GM23248 (cell line): ENCODE measurements at places on chromosomes 11 and 22. TPM values are rescaled to one million over a fixed set of nuclear protein-coding genes. Genes with fewer than 3 reads are reported as not detected.

DNA sequence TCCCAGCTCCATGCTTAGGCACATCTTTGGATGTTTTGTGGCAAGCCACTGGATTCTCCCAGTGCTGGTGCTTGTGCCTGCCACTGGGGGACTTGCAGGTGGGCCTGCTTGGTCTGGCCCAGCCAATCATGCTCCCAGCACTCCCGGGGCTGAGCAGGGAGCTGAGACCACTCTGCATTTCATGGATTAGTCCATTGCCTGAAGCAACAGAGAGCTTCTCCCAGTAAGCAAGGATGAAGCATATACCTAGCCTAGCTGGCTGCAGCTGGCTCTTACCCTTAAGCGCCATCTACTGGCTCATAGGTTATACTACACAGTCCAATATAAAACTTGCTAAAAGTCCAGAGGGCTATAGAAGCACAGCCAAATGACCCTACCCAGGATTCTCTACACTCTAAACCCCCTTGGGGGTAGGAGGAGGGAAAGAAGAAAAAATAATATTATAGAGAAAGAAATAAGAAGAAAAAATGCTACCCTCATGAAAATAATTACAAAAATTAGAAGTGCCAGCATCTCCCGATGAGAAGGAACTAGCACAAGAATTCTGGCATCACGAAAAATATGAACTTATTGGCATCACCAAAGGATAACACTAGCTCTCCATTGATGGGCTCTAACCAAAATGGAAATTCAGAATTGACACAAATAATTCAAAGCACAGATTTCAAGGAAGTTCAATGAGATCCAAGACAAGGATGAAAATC is 275.3 kb downstream of the C11orf87 start:
- peaks cover 3% of the 10 kb centered on the region; the same call in 1 of the 2 replicates for H3K4me1 ChIP-seq
- no peaks in the 10 kb centered on the region for H3K27me3 ChIP-seq
- no peak overlapping the region for H3K4me3 ChIP-seq
- DNase-seq = peak; percentile 76
- H3K27ac ChIP-seq = peak overlapping the region; percentile 76; the same call in 1 of the 2 replicates

GRCh38 chr11:69402251-69402887 is 79.1 kb upstream of the LINC01488 start:
- H3K4me1 ChIP-seq = peaks cover 15% of the 10 kb centered on the region
- H3K27ac ChIP-seq = no peak overlapping the region
- no peak overlapping the region for H3K4me3 ChIP-seq

The CD248 gene
- total RNA-seq = 212 and 230 TPM in 2 replicates

GRCh38 chr11:98040061-98040808 is 980.5 kb upstream of the CNTN5 start:
- H3K27ac ChIP-seq = no peak overlapping the region
- no peaks in the 10 kb centered on the region for H3K27me3 ChIP-seq
- no peaks in the 10 kb centered on the region for H3K36me3 ChIP-seq
- no peak overlapping the region for H3K4me3 ChIP-seq
- DNase-seq = no peak

The TMEM184B gene
- total RNA-seq = 73.2 and 91.0 TPM in 2 replicates

The HORMAD2 gene
- not detected in 2 replicates for total RNA-seq

DNA sequence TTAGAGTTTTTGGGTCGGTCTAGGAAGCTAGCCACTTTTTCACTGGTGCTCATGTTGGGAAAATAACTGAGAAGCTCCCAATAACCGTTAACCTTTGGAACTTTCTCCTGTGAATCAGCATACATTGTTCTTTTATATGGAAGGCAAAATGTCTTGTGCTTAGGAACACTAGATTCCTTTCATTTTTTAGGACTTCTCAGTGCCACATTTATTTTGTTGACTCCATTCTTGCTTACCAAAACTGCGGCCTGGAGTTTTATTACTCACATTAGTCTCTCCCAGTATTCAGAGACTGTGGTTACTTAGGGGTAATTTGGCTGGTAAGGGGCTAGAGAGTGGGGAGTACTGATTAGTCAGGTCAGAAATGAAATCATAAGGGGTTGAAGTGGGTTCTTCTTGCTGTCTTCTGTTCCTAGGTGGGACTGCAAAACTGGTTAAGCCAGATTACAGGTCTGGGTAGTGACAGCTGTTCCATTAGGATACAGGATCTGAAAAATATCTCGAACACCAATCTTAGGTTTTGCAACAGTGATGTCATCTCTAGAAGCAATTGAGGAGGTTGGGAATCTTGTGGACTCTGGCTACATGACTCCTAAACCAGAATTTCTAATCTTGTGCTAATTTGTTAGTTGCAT is 631.4 kb upstream of the LUZP2 start:
- peak overlapping the region; percentile 64 for H3K27ac ChIP-seq
- no peak overlapping the region for H3K4me3 ChIP-seq
- peaks cover 20% of the 10 kb centered on the region for H3K4me1 ChIP-seq
- peak; percentile 59 for DNase-seq
- H3K36me3 ChIP-seq = no peaks in the 10 kb centered on the region

GRCh38 chr11:116454020-116454645 is 318.7 kb downstream of the BUD13 start:
- H3K4me1 ChIP-seq = no peaks in the 10 kb centered on the region
- no peaks in the 10 kb centered on the region for H3K36me3 ChIP-seq
- peaks cover 6% of the 10 kb centered on the region; the same call in 1 of the 2 replicates for H3K27me3 ChIP-seq
- no peak overlapping the region for H3K27ac ChIP-seq
- peak; percentile 68 for DNase-seq

The CSF2RB gene
- total RNA-seq = 4.1 and 4.4 TPM in 2 replicates

GRCh38 chr11:112172362-112172994 is 2.8 kb upstream of the BCO2 start:
- H3K27ac ChIP-seq = peak overlapping the region; percentile 22
- H3K4me3 ChIP-seq = no peak overlapping the region
- peak; percentile 86 for DNase-seq
- no peaks in the 10 kb centered on the region for H3K27me3 ChIP-seq
- no peaks in the 10 kb centered on the region for H3K36me3 ChIP-seq

The GAS2 gene
- 0.51 and 1.2 TPM in 2 replicates for total RNA-seq

DNA sequence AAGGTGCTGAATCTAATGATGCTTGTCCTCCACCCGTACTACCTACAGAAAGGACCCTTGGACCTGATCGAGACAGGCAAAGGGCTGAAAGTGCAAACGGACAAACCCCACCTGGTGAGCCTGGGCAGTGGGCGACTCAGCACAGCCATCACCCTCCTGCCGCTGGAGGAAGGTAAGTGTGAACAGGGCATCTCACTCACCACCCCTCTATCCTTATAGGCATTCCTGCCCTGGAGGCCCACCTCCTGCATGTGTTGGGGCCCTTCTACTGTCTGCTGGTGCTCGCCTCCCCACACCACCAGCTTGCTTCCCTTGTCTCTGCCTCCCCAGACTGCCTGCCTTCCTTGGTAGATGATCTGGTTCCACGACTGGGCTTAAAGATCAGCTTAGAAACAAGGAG is 7.1 kb downstream of the PHLDB1 start:
- peaks cover 16% of the 10 kb centered on the region for H3K36me3 ChIP-seq
- no peaks in the 10 kb centered on the region for H3K27me3 ChIP-seq
- no peak overlapping the region for H3K4me3 ChIP-seq
- no peak overlapping the region for H3K27ac ChIP-seq

DNA sequence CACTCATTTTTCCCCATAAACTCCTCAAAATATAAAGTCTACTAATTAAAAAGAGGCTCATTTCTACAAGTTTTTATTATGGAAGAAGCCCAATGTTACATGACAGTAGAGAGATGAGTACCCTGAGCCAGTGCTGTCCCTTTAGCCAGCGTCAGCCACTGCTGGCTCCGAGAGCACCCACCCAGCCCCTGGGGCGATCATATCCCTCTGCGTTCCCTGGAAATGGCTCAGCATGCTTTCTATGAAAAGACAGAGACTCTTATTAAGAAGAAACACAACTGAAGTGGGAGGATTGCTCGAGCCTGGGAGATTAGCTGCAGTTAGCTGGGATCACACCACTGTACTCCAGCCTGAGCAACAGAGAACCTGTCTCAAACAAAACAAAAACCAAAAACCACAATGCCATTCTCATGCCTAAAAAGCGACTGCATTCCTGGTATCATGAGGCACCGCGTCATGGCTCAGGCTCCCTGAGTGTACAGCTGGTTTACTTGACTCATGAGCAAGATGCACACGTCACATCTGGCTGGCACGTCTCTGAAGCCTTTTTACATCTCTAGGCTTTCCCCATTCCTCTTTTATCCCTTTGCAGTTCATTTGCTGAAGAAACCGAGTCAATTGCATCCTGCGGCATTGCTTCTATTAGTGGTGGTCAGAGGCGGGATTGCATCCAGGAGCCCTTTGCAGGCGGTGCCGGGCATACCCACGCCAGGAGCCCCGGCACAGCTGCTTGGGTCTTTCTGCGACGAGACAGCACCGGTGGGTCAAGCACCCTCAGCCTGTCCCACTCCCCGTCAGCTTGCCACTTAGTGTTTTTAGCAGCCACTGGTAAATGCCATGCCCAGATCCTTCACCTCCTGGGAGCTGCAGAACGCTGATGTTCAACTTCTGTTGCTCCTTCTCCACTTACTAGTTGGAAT is 119.9 kb downstream of the CTTN start:
- no peak overlapping the region for H3K4me3 ChIP-seq
- DNase-seq = peak; percentile 93
- H3K27me3 ChIP-seq = peaks cover 7% of the 10 kb centered on the region; the same call in 1 of the 2 replicates
- no peaks in the 10 kb centered on the region for H3K36me3 ChIP-seq
- peaks cover 6% of the 10 kb centered on the region; the same call in 1 of the 2 replicates for H3K4me1 ChIP-seq

The TMPRSS5 gene
- total RNA-seq = not detected in 2 replicates

- no peak overlapping the region for H3K4me3 ChIP-seq
- no peaks in the 10 kb centered on the region for H3K4me1 ChIP-seq
- H3K36me3 ChIP-seq = no peaks in the 10 kb centered on the region
Measured at GRCh38 chr22:22604326-22605073, 39.9 kb upstream of the GGTLC2 start.

DNA sequence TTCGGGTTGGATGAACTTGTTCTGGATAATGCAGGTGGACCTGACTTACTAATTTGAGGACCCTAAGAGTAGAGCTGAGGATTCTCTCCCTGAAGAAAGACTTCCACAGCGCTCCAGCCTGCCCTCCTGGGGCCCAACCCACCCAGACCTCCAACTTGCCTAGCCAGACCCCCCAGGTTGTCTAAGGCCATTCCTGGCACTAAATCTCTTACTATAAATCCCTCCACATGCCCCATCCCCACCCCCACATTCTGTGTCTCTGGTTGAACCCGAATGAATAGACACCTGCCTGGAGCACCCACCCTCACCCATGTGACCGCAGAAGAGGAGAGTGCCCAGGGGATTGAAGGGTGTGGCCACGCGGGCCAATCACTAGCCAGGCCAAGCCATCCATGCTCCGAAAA is 1480.0 kb downstream of the TBC1D22A start:
- DNase-seq = no peak
- no peak overlapping the region for H3K4me3 ChIP-seq
- no peaks in the 10 kb centered on the region for H3K4me1 ChIP-seq
- H3K36me3 ChIP-seq = no peaks in the 10 kb centered on the region
- no peak overlapping the region for H3K27ac ChIP-seq
- H3K27me3 ChIP-seq = no peaks in the 10 kb centered on the region

The TSPAN32 gene
- total RNA-seq = not detected in 2 replicates

GRCh38 chr22:27416511-27417420 is 384.8 kb downstream of the MN1 start:
- H3K4me1 ChIP-seq = peaks cover 15% of the 10 kb centered on the region
- DNase-seq = peak; percentile 90
- no peak overlapping the region for H3K27ac ChIP-seq
- H3K36me3 ChIP-seq = no peaks in the 10 kb centered on the region

The GAB4 gene
- total RNA-seq = not detected in 2 replicates

DNA sequence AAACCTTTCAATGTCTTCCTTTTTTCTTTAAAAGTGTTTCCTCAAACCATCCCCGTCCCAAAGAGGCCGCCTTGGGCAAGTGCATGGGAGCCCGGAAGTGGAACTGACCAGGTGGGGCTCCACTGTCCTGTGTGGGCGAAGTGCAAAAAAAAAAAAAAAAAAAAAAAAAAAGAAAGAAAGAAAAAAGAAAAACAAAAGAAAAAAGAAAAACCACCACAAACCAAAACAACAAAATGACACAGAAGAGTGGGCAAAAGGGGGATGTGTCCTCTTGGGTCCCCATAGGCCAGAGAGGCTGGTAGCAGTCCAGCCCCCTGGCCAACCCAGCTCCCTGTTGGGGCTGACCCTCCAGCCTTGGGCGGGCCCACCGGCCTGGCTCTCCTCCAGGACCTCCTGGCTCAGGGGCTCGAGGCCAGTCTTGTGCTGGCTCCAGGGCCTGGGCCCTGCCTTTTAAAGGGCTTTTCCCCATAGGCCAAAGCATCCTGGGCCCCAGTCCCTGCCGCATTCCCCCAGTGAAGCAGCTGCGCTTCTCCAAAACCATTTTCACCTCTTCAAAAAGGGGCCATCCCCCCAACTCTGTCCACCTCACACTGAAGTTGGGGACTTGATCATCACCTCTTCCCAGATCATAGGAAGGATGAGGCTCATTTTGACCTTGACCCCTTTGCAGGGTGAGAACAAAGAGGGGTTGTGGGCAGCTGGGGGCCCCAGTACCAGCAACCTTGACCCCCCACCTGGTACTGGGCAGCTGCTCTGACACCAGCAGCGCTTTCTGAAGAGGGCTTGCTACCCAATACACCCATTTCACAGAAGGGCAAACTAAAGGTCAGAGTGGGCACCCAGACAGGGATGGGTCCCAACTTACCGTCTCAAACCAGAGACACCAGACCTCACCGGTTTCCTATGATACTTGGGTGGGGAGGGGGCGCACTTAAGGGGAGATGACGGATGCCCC is 9.4 kb downstream of the CBX6 start:
- no peak overlapping the region for H3K27ac ChIP-seq
- H3K36me3 ChIP-seq = no peaks in the 10 kb centered on the region
- no peak overlapping the region for H3K4me3 ChIP-seq
- 0 out of 2 replicates have a peak, but pooled peaks cover 4% of the 10 kb centered on the region for H3K4me1 ChIP-seq
- DNase-seq = no peak

The SMTNL1 gene
- total RNA-seq = not detected in 2 replicates

The OR4A5 gene
- total RNA-seq = not detected in 2 replicates

The SNX19 gene
- total RNA-seq = 81.9 and 96.4 TPM in 2 replicates

GRCh38 chr22:24727218-24727851 is 47.2 kb downstream of the PIWIL3 start:
- no peak overlapping the region for H3K4me3 ChIP-seq
- peaks cover 48% of the 10 kb centered on the region for H3K27me3 ChIP-seq
- no peaks in the 10 kb centered on the region for H3K36me3 ChIP-seq
- H3K4me1 ChIP-seq = no peaks in the 10 kb centered on the region
- DNase-seq = peak; percentile 53

DNA sequence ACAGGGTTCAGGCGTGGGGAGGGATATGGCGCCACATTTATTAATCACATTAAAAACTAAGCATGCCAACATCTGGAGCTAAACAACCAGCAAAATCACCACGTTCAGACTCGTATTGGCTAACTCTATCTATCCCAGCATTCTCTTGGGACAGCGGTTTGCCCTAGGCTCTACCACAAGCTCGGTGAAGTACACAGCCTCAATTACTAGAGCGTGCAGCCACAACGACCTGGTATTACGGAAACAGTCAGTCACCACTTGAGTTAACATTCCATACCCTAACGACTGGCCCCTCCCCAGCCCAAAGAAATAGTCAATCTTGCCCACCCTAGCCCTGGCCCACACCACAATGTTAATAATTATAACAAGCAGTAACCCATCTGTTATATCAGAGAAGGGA is 32.1 kb downstream of the APOL5 start:
- H3K27ac ChIP-seq = no peak overlapping the region
- no peaks in the 10 kb centered on the region for H3K27me3 ChIP-seq
- no peak for DNase-seq

The RPS6KA4 gene
- 61.0 and 81.8 TPM in 2 replicates for total RNA-seq

GRCh38 chr11:35935390-35935789 is 8.5 kb upstream of the LDLRAD3 start:
- H3K27me3 ChIP-seq = peaks cover 18% of the 10 kb centered on the region; the same call in 1 of the 2 replicates
- H3K36me3 ChIP-seq = no peaks in the 10 kb centered on the region
- H3K27ac ChIP-seq = no peak overlapping the region
